ENCODE measurements at places on chromosomes 4 and X. TPM values are rescaled to one million over a fixed set of nuclear protein-coding genes. Genes with fewer than 3 reads are reported as not detected.

DNA sequence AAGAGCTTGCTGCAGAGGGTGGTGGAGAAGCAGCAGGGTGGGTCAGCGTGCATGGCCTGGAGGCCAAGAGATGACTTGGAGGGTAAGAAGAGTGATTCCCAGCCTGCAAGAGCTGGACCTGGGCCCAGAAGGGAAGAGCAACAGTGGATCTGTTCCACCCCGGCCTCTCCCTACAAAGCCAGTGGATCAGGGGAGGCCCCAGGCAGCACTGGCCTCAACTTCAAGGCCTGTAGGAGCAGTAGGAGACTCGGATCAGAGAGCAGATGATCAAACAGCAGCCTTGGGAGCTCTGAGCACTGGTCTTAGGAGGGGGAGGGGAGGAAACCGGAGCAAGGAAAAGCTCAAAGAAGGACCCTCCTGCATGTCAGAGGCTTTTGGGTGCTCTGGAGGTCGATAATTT lies 7.6 kb downstream of the L1CAM start:
- no peak for DNase-seq

The TCEAL5 gene
- not detected for total RNA-seq

The AKAP17A gene
- total RNA-seq: 53.0 TPM

The HMX1 gene
- not detected for total RNA-seq
